ENCODE measurements at places on chromosomes 2 and 18.

GRCh38 chr2:119212139-119212800, 11.4 kb upstream of the STEAP3 start:
- DNase-seq, result no peak

DNA sequence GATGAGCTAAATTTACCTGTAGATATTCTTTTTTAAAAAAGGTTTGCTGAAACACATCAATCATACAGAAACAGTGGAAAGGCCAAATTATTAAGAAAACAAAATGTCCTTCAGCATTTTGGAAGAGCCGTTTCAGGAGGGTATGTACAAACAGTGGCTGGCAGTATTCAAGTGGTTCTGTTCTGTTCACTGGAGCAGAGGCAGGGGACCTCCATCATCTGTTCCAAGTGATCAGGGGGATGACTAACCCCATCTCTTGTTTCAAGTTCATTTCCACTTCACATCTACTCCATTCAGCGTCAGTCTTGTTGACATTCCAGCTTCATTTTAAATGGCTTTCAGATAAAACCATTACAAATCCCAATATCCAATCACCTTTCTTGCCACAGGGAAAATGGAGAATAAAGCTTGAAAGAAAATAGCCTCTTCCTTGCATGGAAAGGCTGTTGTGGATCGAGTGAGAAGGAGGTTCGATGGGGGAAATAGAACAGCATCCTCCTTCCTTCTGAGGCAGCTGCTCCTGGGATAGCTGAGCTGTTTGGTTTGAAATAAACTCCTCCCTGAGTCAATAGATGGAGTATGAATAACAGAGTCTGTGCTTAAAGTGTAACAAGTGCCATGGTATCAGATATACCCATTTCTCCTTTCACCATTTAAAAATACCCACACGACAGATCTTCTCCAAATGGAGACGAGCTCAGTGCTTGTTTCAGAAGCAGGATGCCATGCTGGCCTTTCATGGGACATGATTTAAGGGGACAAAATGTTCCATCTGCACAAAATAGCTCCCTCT, 63.7 kb upstream of the OTOF start:
- no peak for DNase-seq

GRCh38 chr2:167506395-167506794, 618.1 kb downstream of the XIRP2 start:
- DNase-seq, result no peak

GRCh38 chr18:3715231-3716080, 265.5 kb downstream of the TGIF1 start:
- no peak for DNase-seq

DNA sequence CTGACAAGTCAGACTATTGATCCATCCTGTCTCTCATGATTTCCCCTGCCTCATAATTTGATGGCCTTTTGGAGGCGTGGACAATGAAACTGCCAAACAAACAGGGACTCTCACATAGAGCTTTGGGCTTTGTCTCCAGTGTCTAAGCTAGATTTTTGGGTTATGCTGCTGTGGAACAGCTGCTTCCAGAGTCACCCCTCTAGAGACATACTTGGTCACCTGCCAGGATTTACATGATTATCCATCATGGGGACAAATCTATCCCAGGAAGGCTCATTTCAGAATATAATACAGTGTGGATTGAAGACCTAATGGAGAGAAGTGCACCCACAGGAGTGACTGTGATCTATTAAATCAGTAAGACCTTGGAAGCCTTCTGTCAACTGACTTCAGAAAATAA, 159.6 kb downstream of the SLC8A1 start:
- DNase-seq, result no peak

All from Kasumi-1 (cell line).